MG63 (cell line): ENCODE measurements at places on chromosomes 2 and 18. TPM values are rescaled to one million over a fixed set of nuclear protein-coding genes. Genes with fewer than 3 reads are reported as not detected.

GRCh38 chr18:12374401-12374800 is 2.6 kb downstream of the AFG3L2 start:
- no peak for DNase-seq

DNA sequence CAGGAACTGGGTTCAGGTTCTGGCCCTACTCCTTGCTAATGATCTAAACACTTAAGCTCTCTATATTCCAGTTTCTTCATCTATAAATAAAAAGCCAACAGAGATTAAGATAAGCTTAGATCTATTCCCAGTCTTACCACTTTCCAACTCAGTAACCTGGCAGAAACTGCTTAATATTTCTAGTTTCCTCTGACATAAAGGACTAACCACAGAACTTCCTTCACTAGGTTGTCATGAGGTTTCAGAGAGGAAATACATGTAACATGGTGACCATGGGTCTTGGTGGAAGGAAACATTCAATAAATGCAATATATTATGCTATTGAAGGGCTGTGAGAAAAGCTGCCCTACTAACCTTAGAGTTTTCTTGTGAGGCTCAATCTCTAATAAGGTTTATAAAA is 114.4 kb upstream of the PDE1A start:
- no peak for DNase-seq

DNA sequence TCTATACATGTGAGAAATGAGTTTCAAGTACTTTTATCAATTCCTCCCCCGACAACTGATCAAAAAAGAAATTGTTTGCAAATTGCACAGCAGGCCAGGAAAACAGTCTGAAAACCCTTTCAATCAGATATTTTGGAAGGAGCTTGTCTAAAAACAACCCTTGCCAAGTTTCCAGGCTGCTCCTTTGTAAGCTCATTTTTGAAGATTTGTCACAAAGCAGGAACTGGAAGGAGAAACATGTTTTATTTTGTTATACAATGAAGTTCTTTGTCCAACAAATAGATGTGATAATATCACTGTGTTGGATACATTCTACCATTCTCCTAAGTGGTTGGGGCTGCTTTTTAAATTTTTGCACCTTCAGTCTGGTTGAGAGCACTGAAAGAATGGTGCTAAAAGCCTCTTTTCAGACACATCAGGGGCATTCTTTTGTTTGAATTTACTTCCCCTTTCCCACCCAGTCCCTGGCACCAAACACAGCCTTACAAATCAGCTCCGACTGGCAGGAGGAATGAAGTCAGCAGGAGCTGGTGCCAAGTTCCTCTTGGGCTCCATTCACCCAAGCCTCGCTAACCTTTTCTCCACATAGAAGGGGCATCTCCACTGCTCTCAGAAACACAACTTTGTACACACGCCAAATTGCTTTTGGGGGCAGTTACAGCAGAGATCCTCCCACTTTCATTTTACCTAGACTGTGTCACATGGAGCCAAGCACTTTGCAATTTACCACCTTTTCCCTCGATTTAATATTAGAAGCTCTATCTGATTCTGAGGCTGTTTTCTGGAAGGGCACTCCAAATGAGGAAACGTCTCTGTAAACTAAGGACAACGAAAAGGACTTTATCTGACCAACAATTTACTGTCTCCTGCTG is 88.0 kb downstream of the C1D start:
- DNase-seq, result peak; percentile 83

GRCh38 chr18:77015169-77015568 is 117.4 kb downstream of the MBP start:
- no peak for DNase-seq

- DNase-seq, result peak; percentile 18
Observed at GRCh38 chr2:217667512-217667911, 335.3 kb downstream of the TNS1 start.

GRCh38 chr18:77140439-77141109 is 8.0 kb upstream of the MBP start:
- DNase-seq, result peak; percentile 62

DNA sequence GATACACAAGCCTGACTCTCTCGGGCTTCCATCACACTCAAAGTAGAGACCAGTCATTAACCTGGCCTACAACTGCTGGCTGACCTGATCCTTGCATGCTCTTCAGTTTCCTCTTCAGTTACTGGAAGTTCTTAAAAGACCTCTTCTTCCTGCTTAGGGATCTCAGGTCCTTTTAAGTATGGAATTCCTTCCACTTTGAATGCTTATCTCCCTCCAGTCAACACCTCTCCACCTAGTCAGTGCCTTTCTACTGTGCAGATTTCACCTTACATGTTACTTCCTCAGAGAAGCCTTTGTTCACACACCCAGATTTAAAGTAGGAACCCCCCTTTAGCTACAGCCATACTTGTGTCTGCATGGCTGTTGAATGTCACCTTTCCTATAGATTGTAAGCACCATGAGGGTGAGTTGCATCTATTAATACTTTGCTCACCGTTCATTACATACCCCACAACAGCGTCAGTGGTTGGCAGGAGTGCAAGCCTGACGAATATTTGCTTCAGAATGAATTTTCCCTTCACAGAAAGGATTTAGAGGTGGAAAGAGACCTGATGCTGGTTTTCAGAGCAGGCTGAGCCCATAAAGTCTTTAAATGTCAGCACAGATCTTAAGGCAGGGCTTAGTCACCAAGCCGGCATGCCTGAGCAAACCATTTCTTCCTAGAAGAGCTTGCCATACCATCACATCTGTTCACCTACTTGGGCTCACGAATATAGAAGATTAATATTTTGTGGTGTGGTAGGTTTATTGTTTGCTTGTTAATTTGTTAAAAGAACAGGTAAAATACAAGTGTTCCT is 90.1 kb downstream of the ACVR1 start:
- no peak for DNase-seq

GRCh38 chr2:44974064-44974715 is 32.7 kb downstream of the SIX3 start:
- peak; percentile 31 for DNase-seq

GRCh38 chr18:44742718-44743311 is 62.1 kb downstream of the SETBP1 start:
- DNase-seq, result peak; percentile 48

DNA sequence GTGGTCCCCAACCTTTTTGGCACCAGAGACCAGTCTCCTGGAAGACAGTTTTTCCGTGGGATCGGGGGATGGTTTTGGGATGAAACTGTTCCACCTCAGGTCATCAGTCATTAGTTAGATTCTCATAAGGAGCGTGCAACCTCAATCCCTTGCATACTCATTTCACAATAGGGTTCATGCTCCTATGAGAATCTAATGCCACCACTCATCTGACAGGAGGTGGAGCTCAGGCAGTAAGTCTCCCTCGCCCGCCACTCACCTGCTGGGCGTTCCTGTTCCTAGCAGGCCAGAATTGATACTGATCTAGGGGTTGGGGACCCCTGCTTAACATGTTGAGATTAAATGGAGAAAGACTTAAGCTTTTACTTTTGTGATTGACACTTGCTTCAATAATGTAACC is 9.9 kb downstream of the NABP1 start:
- no peak for DNase-seq

GRCh38 chr2:177195194-177195593 is 17.4 kb upstream of the HNRNPA3 start:
- DNase-seq, result no peak

DNA sequence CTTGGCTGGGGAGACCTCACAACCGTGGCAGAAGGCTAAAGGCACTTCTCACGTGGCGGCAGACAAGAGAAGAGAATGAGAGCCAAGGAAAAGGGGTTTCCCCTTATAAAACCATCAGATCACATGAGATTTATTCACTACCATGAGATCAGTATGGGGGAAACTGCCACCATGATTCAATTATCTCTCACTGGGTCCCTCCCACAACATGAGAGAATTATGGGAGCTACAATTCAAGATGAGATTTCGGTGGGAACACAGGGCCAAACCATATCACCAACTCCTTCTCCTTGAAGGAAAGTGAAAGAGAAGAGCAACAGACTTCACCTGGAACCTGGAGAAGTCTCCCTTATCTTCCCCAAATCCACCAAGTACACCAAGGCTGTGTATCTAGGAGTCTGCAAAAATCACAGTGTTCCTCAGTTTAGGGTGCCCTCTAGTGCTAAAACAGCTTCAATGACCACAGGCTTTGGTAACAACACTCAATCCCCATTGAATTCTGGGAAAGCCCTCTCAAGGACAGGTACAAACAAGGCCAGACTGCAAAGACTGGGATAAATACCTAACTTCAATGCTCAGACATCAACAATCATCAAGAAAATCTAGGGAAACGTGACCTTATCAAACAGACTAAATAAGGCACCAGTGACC is 148.8 kb upstream of the SRD5A2 start:
- DNase-seq, result no peak

GRCh38 chr18:74633652-74634352 is 36.1 kb downstream of the ZNF407 start:
- DNase-seq, result no peak

GRCh38 chr18:67280486-67281242 is 235.9 kb downstream of the DSEL start:
- DNase-seq, result no peak

DNA sequence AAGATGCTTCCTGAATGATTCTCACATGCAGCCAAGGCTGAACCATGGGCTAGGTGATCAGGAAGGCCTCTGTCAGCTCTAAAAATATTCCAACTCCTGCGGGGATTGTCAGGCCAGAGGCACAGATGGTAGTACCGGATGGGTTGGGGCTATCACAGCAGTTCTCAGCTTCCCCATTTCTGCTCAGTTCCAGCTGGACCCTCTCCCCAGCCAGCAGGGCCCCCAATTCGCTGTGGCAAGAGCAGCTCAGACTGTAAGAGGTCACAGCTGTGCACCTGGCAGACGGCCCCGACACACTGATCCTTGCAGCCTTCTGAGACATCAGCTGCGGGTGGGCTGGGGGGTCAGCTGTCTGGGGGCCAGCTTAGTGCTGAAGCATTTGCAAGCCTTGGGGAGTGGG is 43.6 kb upstream of the TCF7L1 start:
- DNase-seq, result no peak

- peak; percentile 52 for DNase-seq
Observed at GRCh38 chr2:85589982-85590791, 5.4 kb upstream of the RNF181 start.

- DNase-seq, result no peak
Observed at GRCh38 chr2:48198371-48198770, 292.1 kb upstream of the FBXO11 start.

DNA sequence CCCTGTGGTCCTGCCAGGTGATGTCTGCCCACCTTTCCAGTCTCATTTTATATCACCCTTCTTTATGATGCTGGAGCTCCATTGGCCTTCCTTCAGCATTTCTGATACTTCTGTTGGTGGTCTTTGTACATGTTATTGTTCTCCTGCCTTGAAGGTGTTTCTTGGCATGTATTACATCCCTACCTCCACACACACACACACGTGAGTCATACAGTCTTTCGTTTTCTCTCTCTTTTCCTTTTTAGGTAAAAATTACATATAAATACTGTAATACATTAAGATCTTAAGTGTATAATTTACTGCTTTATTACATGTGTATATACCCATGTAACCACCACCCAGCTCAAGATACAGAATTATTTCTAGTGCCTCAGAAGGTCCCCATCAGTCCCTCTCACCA is 10.2 kb upstream of the ADGRF3 start:
- no peak for DNase-seq

DNA sequence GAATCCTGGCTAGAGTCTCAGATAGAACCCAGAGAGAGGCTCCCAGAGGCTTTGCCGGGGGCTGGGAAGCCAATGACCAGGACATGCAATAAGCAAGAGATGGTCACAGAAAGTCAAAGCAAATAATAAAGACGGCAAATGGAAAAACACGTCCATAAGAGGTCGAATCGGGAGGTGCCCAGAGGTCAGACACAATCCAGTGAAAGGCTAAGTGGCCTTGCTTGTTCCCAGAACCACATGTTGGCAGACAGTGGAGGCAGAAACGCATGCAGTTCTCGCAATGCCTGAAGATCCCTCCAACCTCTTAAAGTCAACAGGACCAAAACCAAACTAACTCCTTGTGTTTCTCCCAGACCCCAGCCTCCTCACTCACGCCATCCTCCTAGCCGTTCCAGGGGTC is 3.0 kb downstream of the CYB5A start:
- no peak for DNase-seq

GRCh38 chr2:96683972-96684820 is 41.6 kb downstream of the FER1L5 start:
- no peak for DNase-seq

- DNase-seq, result no peak
Observed at GRCh38 chr2:162343492-162343823, 474 bp upstream of the GCA start.

DNA sequence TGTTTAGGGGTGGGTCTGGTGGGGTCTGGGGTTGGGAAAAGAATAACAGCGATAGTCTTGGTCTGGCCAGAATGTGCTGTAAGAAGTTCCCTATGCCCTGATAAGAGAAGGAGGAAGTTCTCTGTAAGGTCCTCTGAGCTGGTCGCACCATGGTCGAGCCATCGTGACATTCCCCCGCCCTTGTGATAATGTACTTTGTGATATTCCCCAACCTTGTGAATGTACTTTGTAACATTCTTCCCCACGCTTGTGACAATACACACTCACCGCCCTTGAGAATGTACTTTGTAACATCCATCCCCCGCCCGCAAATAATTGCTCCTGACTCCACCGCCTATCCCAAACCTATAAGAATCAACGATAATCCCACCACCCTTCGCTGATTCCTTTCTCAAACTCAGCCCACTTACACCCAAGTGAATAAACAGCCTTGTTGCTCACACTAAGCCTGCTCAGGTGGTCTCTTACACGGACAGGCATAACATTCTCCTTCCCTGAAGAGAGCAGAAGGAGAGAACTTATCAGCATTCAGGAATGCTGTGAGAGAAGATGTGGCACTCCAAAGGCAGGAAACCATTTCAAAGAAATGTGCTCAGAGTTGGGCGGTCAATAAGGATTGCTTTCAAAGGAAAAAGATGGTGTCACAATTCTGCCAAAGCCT is 17.8 kb upstream of the DUSP19 start:
- DNase-seq, result no peak

DNA sequence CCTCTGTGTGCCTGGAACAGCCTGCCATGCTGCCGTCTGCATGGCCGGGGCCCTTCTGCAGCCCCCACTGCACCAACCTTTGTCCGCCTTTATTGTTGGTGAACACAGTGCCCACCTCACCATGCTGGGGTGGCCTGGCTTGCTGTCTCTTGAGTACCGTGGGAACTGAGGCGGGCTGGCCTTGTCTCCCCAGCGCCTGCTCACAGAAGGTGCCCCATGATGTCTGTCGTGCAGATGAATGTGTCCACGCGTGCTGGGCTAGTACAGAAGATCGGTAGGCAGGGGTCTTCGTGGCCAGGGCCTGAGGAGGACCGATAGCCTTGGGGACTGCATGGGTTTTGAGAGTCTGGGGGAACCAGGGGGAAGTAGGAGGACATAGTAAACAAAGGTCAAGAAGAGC is 242.4 kb downstream of the LDLRAD4 start:
- no peak for DNase-seq

The RFX8 gene
- total RNA-seq, result not detected in 2 replicates

The TGOLN2 gene
- 32.5 and 36.5 TPM in 2 replicates for total RNA-seq

The REG3A gene
- not detected in 2 replicates for total RNA-seq

The ZC3H6 gene
- total RNA-seq, result 0.26 and 0.39 TPM in 2 replicates

The MEX3C gene
- 18.2 and 25.7 TPM in 2 replicates for total RNA-seq

The SNTG2 gene
- total RNA-seq, result not detected in 2 replicates

The CLEC4F gene
- not detected in 2 replicates for total RNA-seq

The MROH2A gene
- not detected in 2 replicates for total RNA-seq

The ASXL3 gene
- not detected in 2 replicates for total RNA-seq

The DCDC2C gene
- total RNA-seq, result not detected in 2 replicates
